IMR-90 (cell line): ENCODE measurements at places on chromosomes 11 and 22. TPM values are rescaled to one million over a fixed set of nuclear protein-coding genes. Genes with fewer than 3 reads are reported as not detected.

Gene FOSL1
- 17.2 and 26.1 TPM in 2 replicates for total RNA-seq

Gene ART1
- total RNA-seq = not detected in 2 replicates

Gene DHCR7
- 20.0 and 22.0 TPM in 2 replicates for total RNA-seq

Gene CEP126
- 0.72 and 1.1 TPM in 2 replicates for total RNA-seq

Gene WT1
- not detected in 2 replicates for total RNA-seq

Gene PRG2
- not detected in 2 replicates for total RNA-seq
